ENCODE measurements at places on chromosomes 2 and 18.
A peak's percentile ranks its signal among the peaks of the same experiment; 100 is the strongest.

DNA sequence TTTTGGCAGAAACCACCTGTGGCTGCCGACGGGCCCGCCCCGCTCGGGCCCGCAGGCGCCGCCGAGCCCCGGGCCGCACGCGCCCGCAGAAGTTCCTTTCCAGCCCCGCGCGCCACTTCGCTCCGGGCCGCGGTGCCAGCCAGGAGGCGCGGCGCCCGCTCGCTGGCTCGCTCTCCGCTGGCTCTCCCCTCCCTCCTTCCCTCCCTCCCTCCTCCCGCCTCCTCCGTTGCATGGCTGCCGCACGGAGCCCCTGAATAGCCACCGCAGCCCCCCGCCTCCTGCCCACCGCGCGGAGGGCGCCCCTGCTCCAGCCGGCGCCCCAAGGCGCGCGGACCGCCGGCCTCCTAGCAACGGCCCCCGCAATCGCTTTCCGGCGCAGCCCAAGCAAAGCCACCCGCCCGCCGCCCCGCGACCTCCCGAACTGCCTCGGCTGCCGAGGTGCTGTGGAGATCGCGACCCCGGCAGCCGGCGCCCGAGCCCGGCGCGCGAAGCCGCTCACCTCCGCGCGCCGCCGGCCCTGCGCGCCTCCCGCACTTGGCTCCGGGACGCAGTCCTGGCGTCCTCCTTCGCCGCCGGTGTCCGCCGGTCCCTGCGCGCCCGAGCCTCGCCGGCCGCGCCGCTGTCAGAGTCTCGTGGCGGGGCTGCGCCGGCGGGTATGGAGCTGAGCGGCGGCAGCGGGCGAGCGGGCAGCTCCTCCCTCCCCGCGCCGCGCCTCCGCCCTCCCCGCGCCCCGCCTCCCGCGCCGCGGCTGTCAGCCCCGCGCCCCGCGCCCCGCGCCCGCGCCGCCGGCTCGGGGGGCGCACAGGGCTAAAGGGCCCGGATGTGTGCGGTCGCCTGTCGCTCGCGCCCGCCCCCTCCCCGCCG is at the start of gene ZBTB7C:
ZBTB7C (minus strand) TSS at position 657 of the 864 bp plus-strand sequence.
- no peak for DNase-seq

DNA sequence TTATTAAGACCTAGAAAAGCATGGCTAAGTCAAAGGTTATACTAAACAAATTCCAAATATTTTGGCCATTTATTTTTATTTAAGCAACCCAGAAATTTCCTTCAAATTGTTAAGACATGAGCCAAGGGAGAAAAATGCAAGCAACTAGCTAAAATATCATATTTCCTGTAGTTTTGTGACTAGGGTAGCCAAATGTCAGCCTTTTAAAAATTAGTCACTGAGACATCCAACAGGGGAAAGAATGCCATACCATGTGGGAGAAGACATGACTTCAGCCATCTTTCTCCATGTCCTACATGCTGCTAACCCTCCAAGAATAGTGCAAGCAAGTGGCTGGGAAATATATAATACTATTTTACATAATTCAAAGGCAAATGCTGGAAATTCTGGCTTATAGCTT is 197.9 kb downstream of the DSEL start:
- peak; percentile 39 for DNase-seq

- DNase-seq, result no peak
Observed at GRCh38 chr2:127408807-127409099, 9.5 kb upstream of the PROC start.

GRCh38 chr2:100655936-100656534 is 93.2 kb downstream of the PDCL3 start:
- DNase-seq, result no peak

DNA sequence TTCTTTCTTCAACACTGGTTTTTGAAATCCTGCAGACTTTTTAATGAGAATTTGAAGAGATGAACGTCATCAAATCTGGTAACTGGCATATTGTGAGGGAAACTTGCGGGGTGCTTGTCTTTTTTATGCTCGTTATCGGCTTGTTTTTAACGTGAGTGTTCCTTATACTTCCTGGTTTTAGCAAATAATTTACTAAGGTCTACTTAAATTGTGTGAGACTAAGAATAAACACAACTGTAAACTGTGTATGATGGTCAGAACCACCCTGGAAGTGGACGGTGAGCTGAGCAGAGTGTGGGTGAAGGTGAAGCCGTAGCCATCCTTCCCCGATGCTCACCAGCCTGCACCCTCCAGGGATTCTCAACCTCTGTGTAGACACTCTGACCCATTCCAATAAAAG is 82.3 kb upstream of the CDC42EP3 start:
- DNase-seq, result no peak

Measured in brain microvascular endothelial cell (primary cell).